Activated CD8-positive, alpha-beta memory T cell treated with anti-CD3 and anti-CD28 coated beads, Interleukin-2, amount 10 ng/mL, durations not matched to agents 7 days and 5 days (primary cell): ENCODE measurements at places on chromosomes 13 and 19. TPM values are rescaled to one million over a fixed set of nuclear protein-coding genes. Genes with fewer than 3 reads are reported as not detected.

Gene MAST1
- 0.67 TPM for total RNA-seq

Gene ACP5
- 58.8 TPM for total RNA-seq

Gene VSIG10L
- 1.8 TPM for total RNA-seq

Gene CGB5
- not detected for total RNA-seq

Gene C2CD4C
- total RNA-seq, result not detected

Gene DACH1
- total RNA-seq, result not detected

Gene HIPK4
- total RNA-seq, result not detected

Gene FGF21
- total RNA-seq, result not detected

Gene LACC1
- total RNA-seq, result 4.8 TPM

Gene ZNF573
- 7.1 TPM for total RNA-seq

Gene LILRA1
- total RNA-seq, result not detected

Gene PET100
- 132 TPM for total RNA-seq

Gene F2RL3
- total RNA-seq, result 0.12 TPM

- H3K4me3 ChIP-seq, result no peak overlapping the region
- peaks cover 6% of the 10 kb centered on the region for H3K36me3 ChIP-seq
- DNase-seq, result no peak
- H3K27ac ChIP-seq, result no peak overlapping the region
- H3K27me3 ChIP-seq, result peaks cover 33% of the 10 kb centered on the region
Observed at GRCh38 chr19:11693505-11694499, 44.9 kb downstream of the ZNF823 start.

- no peak for DNase-seq
- no peak overlapping the region for H3K4me3 ChIP-seq
- H3K27me3 ChIP-seq, result peaks cover 8% of the 10 kb centered on the region
- peaks cover 8% of the 10 kb centered on the region for H3K4me1 ChIP-seq
- peaks cover 7% of the 10 kb centered on the region for H3K36me3 ChIP-seq
- no peak overlapping the region for H3K27ac ChIP-seq
Observed at GRCh38 chr19:56085571-56086275, 35.4 kb downstream of the ZNF787 start.

DNA sequence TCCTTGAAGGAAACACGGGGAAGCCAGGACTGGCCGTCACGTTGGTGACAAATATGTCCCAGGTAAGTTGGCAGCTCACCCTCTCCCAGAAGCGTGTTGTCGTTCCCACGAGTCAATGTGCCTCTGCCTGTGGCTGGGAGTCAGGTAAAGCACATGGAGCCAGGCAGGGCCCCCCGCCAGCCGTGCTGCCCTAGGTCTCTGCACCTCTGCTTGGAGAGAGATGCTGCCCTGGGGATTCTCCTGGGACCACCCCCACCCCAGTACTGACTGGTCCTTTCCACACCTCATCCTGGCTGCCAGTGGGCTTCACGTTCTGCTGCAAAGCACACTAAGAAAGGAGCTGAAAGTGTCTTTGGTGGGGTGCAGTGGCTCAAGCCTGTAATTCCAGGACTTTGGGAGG lies 9.9 kb downstream of the ZNF114 start:
- H3K27me3 ChIP-seq, result peaks cover under 1% of the 10 kb centered on the region
- no peaks in the 10 kb centered on the region for H3K4me1 ChIP-seq
- H3K27ac ChIP-seq, result no peak overlapping the region
- H3K36me3 ChIP-seq, result peaks cover 8% of the 10 kb centered on the region
- H3K4me3 ChIP-seq, result no peak overlapping the region
- DNase-seq, result no peak

- H3K4me3 ChIP-seq, result no peak overlapping the region
- H3K27ac ChIP-seq, result no peak overlapping the region
- DNase-seq, result no peak
Observed at GRCh38 chr13:23279321-23279720, 98.5 kb downstream of the SGCG start.

DNA sequence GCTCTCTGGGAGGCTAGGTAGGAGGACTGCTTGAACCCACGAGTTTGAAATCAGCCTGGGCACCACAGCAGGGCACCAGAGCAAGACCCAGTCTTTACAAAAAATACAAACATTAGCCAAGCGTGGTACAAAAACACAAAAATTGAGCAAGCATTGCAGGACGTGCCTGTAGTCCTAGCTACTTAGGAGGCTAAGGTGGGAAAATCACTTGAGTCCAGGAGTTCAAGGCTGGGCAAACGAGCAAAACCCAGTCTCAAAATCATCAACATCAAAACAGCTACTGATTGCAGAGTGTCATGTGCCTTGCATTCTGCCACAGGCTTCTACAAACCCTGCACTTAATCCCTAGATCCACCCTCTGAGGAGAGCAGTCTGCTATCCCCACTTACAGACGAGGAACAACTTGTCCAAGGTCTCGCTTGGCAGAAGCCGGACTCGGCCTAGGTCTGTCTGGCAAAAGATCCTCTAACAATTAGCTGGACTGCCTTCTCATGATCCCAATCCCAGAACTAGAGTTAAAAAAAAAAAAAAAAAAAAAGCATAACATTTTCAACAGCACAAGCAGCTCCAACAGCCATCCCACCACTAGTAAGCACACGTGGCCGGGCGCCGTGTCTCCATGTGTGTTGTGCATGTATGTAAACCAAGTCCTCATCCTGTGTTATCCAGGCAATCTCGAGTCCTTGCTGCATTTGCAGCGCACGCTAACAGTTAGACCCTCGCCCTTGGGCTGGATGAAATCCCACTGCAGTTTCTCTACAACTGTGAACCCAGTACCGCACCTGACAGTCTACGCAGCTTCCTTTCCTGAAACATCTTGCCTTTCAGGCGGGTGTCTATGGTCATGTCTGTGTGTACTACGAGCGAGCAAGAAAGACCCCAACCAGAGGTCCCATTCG lies 2.0 kb downstream of the PPP6R1 start:
- H3K27me3 ChIP-seq, result no peaks in the 10 kb centered on the region
- peak overlapping the region; percentile 99 for H3K4me3 ChIP-seq
- peak; percentile 48 for DNase-seq
- peaks cover 49% of the 10 kb centered on the region for H3K4me1 ChIP-seq

GRCh38 chr19:10552510-10553053 lies 8.9 kb downstream of the ATG4D start:
- H3K4me3 ChIP-seq, result no peak overlapping the region
- peak; percentile 62 for DNase-seq
- H3K27me3 ChIP-seq, result no peaks in the 10 kb centered on the region
- peak overlapping the region; percentile 95 for H3K27ac ChIP-seq

DNA sequence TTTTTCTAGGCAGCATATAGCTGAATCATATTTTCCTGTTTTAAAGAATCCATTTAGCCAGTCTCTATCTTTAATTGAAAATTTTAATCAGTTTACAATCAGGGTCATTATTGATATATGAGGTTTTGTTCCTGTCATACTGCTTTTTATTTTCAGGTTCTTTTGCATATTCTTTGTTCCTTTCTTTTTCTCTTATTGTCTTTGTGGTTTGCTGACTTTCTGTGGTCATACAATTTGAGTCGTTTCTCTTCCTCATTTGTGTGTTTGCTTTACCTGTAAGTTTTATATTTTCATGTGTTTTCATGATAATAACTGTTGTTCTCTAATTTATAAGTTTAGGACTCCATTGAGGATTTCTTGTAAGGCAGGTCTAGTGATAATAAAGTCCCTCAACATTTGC lies 812.6 kb downstream of the DACH1 start:
- H3K36me3 ChIP-seq, result no peaks in the 10 kb centered on the region
- DNase-seq, result no peak
- H3K4me1 ChIP-seq, result no peaks in the 10 kb centered on the region
- H3K4me3 ChIP-seq, result no peak overlapping the region
- H3K27me3 ChIP-seq, result no peaks in the 10 kb centered on the region

- H3K4me1 ChIP-seq, result peaks cover 9% of the 10 kb centered on the region
- peak; percentile 61 for DNase-seq
- no peak overlapping the region for H3K27ac ChIP-seq
- H3K4me3 ChIP-seq, result no peak overlapping the region
- H3K36me3 ChIP-seq, result peaks cover 4% of the 10 kb centered on the region
- no peaks in the 10 kb centered on the region for H3K27me3 ChIP-seq
Observed at GRCh38 chr19:57099199-57099661, 20.6 kb upstream of the USP29 start.

DNA sequence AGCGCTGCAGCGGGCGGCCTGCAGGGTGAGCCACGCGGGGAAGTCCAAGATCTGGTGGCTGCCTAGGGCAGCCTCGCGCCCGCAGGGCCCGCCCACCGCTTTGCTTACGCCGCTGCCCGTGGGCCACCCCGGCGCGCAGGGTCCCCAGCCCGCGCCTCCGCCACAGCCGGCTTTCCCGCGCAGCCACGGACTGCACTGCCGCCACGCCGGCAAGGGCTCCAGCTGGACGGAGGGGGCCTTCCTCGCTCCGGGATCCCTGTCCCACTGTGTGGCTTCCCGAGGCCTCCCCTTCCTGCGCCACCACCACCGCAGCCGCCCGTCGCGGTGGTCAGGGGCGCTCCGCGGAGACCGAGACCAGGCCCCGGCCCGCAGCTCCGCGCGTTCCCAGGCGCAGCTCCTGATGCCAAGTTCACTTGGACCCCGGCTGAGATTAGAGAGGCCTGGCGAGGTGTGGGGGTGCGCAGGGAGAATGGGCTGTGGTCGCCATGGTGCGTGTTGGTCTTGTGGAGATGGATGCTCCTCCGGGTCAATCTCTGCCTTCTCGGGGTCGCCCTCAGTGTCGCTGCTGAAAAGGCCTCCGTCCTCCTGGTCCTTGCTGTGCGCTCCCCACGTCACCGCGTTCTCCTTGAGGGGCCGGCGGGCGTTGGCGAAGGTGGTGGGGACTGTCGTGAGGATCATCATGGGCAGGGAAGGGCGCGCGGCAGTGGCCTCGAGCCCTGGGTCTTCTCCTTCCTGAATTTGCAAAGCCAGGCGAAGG lies 17.9 kb upstream of the RNF17 start:
- peaks cover 21% of the 10 kb centered on the region for H3K4me1 ChIP-seq
- DNase-seq, result no peak

GRCh38 chr19:6610934-6611852 lies 20.2 kb upstream of the CD70 start:
- DNase-seq, result no peak
- H3K27ac ChIP-seq, result no peak overlapping the region
- H3K27me3 ChIP-seq, result peaks cover 24% of the 10 kb centered on the region
- H3K4me3 ChIP-seq, result no peak overlapping the region
- peaks cover 16% of the 10 kb centered on the region for H3K36me3 ChIP-seq

- H3K4me3 ChIP-seq, result peak overlapping the region; percentile 73
- peak overlapping the region; percentile 78 for H3K27ac ChIP-seq
- H3K27me3 ChIP-seq, result no peaks in the 10 kb centered on the region
- peaks cover 36% of the 10 kb centered on the region for H3K4me1 ChIP-seq
- H3K36me3 ChIP-seq, result peaks cover 56% of the 10 kb centered on the region
Observed at GRCh38 chr13:49258089-49258796, 10.5 kb downstream of the CDADC1 start.

DNA sequence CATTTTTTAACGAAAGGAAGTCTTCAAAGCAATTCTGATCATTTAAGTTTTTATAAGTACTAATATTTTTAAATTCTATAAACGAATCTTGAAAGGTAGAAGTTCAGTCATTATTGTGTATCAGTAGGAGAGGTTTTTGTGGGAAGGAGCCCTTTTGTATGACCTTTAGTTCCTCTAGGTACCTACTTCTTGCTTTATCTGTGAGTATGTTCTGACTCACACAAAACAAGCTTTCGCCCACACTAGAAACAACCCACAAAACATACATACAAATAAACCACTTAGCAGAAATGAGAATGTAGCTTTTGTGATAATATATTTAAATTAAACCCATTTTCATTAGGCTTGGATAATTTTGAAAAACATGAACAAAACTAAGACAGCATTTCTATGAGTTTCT lies 27.8 kb downstream of the ERCC5 start:
- peaks cover 51% of the 10 kb centered on the region for H3K36me3 ChIP-seq
- H3K27me3 ChIP-seq, result no peaks in the 10 kb centered on the region
- no peak for DNase-seq
- H3K4me1 ChIP-seq, result peaks cover 38% of the 10 kb centered on the region
- no peak overlapping the region for H3K4me3 ChIP-seq

- no peak for DNase-seq
- H3K27ac ChIP-seq, result no peak overlapping the region
- peaks cover 32% of the 10 kb centered on the region for H3K4me1 ChIP-seq
- no peak overlapping the region for H3K4me3 ChIP-seq
- H3K36me3 ChIP-seq, result peaks cover 20% of the 10 kb centered on the region
- H3K27me3 ChIP-seq, result peaks cover 33% of the 10 kb centered on the region
Observed at GRCh38 chr13:32902874-32903273, 113.3 kb upstream of the KL start.

DNA sequence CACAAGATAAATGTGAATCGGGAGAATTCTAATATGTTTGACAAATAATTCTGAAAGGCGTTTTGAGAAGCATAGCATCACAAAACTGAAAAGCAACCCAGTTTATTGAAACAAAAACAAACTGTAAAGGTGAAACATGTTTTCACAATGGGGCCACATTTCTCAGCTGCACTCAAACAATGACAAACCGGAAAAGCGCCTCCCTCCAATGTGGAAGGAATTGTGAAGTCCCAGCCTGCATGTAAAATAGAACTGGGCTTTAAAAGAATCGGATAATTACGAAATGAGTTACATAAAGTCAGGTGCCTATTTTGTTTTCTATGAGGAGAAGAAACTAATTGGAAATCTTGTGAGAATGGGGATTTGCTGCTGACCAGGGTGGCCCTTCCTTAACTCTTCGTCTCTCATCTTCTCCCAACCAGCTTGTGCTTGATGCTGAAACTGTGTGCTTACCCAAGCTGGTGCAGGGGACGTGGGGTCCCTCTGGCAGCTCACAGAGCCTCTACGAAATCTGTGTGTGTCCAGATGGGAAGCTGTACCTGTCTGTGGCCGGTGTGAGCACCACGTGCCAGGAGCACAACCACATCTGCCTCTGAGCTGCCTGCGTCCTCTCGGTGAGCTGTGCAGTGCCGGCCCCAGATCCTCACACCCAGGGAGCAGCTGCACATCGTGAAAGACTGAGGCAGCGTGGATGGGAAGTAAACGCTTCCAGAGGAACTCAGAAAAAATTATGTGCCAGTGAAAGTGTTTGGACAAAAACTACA lies 109.4 kb downstream of the SACS start:
- peaks cover 11% of the 10 kb centered on the region for H3K27me3 ChIP-seq
- H3K36me3 ChIP-seq, result no peaks in the 10 kb centered on the region
- peaks cover 26% of the 10 kb centered on the region for H3K4me1 ChIP-seq
- no peak overlapping the region for H3K27ac ChIP-seq

GRCh38 chr13:33106656-33107360 lies 90.6 kb downstream of the KL start:
- H3K4me1 ChIP-seq, result no peaks in the 10 kb centered on the region
- H3K36me3 ChIP-seq, result no peaks in the 10 kb centered on the region
- no peak for DNase-seq
- H3K27me3 ChIP-seq, result peaks cover 9% of the 10 kb centered on the region
- no peak overlapping the region for H3K27ac ChIP-seq

GRCh38 chr19:41218615-41219507 lies at the start of gene AXL:
TSS of gene AXL (plus strand) at chr19:41219223. CDS start at chr19:41219393, 170 bp downstream.
- H3K4me1 ChIP-seq, result no peaks in the 10 kb centered on the region
- no peak within 1 kb of the TSS for H3K4me3 ChIP-seq
- no peaks in the 10 kb centered on the region for H3K36me3 ChIP-seq
- H3K27ac ChIP-seq, result no peak within 1 kb of the TSS
- DNase-seq, result no peak

GRCh38 chr13:102347490-102347889 lies 54.4 kb downstream of the FGF14 start:
- DNase-seq, result no peak
- no peak overlapping the region for H3K4me3 ChIP-seq
- H3K4me1 ChIP-seq, result no peaks in the 10 kb centered on the region
- no peak overlapping the region for H3K27ac ChIP-seq
- H3K36me3 ChIP-seq, result no peaks in the 10 kb centered on the region
